ENCODE measurements at places on chromosomes 13 and 19.

GRCh38 chr19:18605546-18606280, 886 bp downstream of the CRLF1 start:
- no peak for DNase-seq

- no peak for DNase-seq
Measured at GRCh38 chr19:30076101-30076551, 134.1 kb downstream of the URI1 start.

GRCh38 chr13:80360453-80360800, 19.5 kb upstream of the SPRY2 start:
- no peak for DNase-seq

DNA sequence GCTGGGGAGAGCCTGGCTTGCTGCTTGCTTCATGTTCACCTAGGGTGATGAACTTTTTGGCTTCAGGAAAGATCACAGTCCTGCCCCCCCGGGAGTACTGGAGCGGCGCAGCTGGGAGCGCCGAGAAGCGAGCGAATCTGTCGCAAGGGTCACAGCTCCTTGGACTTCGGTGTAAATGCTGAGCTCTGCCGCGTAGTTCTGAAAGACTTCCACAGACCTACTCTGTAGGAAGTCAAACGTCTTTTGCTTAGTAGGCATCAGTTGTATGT, 2.7 kb downstream of the ING1 start:
- no peak for DNase-seq

DNA sequence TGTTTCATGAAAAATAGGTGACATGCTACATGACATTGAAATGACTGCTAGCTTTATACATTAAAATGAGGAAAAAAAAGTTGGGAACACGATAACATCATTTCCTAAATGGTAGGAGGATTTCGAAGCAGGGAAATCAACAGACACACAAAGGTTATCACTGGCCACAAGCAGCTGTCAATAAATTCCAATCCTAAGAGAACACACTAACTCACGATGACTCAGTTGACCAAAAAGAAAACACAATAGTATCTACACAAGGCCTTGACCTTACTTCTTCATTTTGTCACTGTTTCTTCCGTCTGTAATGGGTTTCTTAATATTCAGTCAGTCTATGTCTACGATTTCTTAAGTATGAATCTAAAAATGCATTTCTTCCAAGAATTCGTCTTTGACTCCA, 36.5 kb downstream of the STARD13 start:
- no peak for DNase-seq

GRCh38 chr13:37138926-37139325, 33.5 kb upstream of the CSNK1A1L start:
- no peak for DNase-seq

GRCh38 chr19:15422296-15423075, 3.7 kb upstream of the AKAP8L start:
- no peak for DNase-seq

- no peak for DNase-seq
Measured at GRCh38 chr19:56351208-56351607, 36.6 kb upstream of the ZSCAN5A start.

- no peak for DNase-seq
Measured at GRCh38 chr13:111403266-111403665, 82.8 kb downstream of the TEX29 start.

GRCh38 chr13:41039746-41040145, 20.6 kb upstream of the ELF1 start:
- DNase-seq: no peak

DNA sequence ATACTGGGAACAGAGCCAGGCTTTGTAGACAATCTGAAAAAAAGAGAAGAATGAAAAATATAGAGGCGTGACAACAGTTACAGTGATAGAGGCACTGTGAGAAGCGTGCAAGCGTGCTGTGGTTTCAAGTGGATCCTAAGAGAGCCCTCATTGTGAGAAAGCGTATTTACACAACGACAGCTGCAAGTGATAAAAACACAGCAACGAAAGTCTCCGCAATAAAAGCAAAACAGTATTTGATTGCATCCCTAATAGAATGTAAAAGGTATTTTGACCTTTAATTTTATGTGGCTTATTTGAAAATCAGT, 642.7 kb upstream of the ARGLU1 start:
- DNase-seq: no peak
